ENCODE measurements at places on chromosomes 5 and 9.

DNA sequence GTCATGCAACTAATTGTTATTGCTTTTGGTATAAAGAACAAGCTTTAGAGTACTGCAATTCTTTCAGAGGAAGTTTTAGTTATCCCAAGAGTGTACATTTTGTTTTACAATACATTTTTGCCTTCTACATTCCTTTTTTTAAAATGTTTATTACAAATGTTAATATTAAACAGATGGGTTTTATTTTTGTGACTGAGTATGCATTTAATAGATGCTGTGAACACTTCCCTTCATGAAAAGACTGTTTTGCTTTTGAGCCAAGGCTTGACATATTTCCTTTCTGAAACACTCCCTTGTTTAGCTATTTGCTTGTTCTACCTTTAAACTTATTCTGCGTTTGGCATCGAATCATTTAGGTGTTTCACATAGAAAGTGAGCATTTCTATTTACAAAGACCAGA, 14.8 kb upstream of the ZNF474 start:
- no peak for DNase-seq

DNA sequence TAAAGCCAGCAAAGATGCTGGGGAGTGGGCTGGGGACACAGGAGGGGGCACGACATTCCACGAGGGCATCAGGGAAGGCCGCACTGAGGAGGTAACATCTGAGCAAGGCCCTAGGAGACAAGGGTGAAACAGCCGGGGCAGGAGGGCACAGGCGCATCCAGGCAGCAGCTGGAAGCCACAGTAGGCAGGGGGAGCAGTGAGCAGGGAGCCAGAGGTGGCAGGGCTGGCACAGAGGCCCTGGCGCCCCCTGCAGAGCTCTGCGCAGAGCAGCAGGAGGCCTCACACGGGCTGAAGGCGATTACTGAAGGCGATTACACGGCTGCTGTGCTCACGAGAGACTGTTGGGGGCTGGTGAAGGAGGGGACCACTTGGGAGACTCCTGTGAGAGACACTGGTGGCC, 15.4 kb downstream of the LMAN2 start:
- DNase-seq = no peak

GRCh38 chr5:155080721-155081120, 67.2 kb downstream of the KIF4B start:
- no peak for DNase-seq

GRCh38 chr9:75775166-75775565, 115.3 kb upstream of the PCSK5 start:
- no peak for DNase-seq

DNA sequence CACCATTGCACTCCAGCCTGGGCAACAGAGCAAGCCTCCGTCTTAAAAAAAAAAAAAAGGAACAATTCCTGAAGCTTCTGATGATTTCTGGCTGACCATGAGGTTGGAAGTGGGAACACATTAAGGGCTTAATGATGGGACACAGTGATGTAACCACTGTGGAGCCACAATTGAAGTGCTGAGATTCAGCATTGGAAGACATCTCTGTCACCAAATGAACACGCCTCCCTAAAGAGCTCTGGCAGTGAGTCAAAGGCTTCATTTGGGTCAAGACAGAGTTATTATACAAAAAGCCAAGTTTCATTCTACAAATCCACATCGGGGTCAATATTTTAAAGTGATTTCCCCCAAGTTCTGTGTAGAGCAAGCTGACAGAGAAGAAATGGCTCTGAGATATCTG, 4.5 kb upstream of the S1PR3 start:
- DNase-seq = no peak

- peak; percentile 37 for DNase-seq
These were observed 42.9 kb downstream of the OLFM1 start for GRCh38 chr9:135130207-135130976.

GRCh38 chr5:36450229-36451014, 148.7 kb upstream of the RANBP3L start:
- DNase-seq = peak; percentile 61

- peak; percentile 16 for DNase-seq
These were observed 161.4 kb downstream of the GIN1 start for GRCh38 chr5:102958481-102959011.

DNA sequence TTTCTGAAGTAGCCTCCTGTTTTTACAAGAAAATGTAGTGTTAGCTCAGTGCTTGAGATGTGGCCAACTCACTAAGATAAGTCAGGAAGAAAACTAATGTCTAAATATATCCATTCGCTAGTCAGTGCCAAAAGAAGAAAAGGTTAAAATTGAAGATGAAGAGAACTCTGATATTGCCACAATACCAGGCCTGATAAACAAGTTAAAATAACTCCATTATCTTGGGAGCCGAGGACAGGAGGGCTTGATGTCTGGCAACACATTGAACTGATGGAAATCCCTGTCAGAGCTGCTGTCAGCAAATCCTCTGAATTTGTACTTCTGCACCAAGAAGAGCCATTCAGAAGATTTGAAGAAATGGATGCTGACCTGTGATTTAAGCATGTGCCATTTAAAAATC, 103.4 kb downstream of the LRRC70 start:
- DNase-seq = no peak

- no peak for DNase-seq
These were observed 20.6 kb downstream of the CLPTM1L start for GRCh38 chr5:1324301-1324700.

- DNase-seq = peak; percentile 70
These were observed 9.1 kb upstream of the KIF12 start for GRCh38 chr9:114108016-114108833.

DNA sequence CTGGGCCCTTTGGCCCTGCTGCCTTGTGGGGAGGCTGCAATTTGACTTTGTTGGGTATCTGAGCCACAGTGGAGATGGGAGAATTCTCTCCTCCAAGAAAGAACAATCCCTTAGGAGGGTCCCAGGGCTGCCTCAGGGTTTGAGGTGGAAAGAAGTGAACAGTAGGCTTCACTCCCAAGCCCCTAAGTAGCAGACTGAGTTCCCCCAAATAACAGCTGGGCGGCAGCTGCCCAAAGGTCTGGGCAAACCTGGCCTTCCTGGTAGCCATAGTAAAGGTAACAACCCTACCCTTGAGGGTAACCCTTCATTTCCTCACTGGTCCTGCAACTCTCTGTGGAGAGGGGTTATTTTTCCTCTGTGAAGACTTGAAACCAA, 746 bp downstream of the RGS3 start:
- DNase-seq = no peak

- no peak for DNase-seq
These were observed 23.7 kb downstream of the SPATA31D1 start for GRCh38 chr9:82012276-82012675.

- no peak for DNase-seq
These were observed 188.9 kb downstream of the NSG2 start for GRCh38 chr5:174234388-174234787.

DNA sequence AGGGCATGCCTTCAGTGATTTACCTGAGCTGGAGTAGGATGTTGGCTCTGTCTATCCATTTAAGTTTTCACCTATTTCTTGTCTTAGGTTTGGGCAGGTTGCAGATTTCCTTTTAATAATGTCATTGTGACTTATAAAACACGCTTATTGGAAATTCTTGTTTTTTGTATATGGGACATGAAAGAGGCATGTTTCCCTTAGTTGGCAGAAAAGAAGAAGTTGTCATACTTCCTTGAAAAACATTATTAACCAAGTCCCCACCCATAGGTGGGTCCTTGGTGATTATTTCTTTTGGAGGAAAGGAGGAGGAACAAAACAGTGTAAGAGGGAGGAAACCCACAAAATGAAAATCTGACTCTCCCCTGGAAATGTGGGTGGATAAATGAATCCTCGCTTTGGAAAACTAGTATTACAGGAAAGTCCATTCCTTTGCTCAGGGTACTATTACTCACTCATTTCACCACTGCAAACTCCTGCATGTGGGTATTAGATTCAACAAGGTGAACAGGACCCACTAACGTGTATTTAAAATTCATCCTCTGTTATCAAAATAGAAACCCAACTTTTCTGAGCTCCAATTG, 9.3 kb downstream of the CER1 start:
- peak; percentile 66 for DNase-seq

- no peak for DNase-seq
These were observed 20.1 kb downstream of the STK10 start for GRCh38 chr5:172167895-172168294.

- DNase-seq = peak; percentile 46
These were observed 4.1 kb downstream of the PAX5 start for GRCh38 chr9:37029776-37030610.

DNA sequence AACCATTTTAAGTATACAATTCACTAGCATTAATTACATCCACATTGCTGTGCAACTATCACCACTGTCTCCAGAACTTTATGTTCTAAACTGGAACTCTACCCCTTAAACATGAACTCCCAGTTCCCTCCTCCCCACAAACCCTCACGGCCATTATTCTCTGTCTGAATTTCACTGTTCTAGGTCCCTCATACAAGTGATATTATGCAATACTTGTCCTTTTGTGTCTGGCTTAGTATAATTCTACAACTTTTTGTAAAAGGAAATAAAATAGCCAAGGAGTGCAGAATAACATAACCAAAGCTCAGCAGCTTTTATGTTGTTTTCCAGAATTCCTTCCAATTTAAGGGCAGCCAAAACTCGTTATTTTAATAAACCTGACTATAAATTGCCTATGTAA, 53.2 kb downstream of the NAA35 start:
- no peak for DNase-seq

- peak; percentile 16 for DNase-seq
These were observed 109.8 kb upstream of the NFIL3 start for GRCh38 chr9:91533382-91533781.

DNA sequence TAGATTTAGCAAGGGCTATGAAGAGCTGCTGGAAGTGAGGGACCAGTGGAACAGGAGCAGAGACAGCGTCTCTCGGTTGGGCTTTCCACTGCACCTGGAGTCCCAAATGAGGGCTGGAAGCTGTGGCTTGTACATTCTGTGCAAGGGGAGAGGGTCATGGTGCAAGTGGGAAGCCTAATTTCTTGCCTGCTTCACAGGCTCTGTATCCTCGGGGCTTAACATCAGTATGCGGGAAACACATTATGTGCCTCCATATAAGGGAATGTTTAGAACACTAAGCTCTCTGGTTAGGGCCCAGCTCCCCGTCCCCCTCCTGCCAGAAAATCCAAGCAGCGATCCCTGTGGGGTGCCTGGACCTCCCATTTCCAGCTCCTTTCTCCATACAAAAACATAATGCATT, 89.0 kb upstream of the NIPAL4 start:
- DNase-seq = no peak

DNA sequence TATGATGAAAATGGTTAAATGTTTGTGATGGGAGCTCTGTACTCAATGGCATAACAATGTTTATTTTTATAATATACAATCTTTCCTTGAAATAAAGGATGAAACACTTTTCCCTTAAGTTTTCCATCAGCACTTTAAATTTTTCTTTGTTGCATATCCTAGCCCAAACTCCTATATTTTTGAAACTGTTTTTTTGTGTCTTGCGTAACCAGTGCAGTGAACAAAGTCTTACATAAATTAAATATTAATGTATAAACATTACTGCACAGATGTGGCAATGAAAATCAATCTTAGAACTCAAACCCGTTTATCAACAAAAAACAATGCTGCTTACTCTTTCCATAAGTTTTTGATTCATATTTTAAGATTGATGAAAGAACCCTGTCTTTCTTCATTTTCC, 34.1 kb upstream of the IL31RA start:
- DNase-seq = no peak

DNA sequence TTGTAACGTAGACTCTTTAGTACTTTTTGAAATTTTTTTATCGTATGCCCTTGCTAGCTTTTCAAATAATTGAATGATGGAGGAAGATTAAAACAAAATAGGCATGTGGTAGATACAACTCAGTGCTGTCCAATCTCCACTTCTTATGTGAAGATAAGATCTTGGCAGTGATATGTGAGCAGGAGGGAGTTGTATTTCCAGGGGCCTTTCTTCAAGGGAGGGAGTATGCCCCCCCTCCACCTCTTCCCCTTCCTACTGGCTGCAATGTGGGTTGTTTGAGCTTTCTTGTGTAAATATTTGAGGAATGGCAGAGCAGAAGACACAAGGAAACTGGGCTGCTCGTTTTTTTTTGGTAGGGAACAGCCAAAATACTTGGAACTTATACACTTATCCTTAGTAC, 374.9 kb downstream of the PSAT1 start:
- DNase-seq = no peak

DNA sequence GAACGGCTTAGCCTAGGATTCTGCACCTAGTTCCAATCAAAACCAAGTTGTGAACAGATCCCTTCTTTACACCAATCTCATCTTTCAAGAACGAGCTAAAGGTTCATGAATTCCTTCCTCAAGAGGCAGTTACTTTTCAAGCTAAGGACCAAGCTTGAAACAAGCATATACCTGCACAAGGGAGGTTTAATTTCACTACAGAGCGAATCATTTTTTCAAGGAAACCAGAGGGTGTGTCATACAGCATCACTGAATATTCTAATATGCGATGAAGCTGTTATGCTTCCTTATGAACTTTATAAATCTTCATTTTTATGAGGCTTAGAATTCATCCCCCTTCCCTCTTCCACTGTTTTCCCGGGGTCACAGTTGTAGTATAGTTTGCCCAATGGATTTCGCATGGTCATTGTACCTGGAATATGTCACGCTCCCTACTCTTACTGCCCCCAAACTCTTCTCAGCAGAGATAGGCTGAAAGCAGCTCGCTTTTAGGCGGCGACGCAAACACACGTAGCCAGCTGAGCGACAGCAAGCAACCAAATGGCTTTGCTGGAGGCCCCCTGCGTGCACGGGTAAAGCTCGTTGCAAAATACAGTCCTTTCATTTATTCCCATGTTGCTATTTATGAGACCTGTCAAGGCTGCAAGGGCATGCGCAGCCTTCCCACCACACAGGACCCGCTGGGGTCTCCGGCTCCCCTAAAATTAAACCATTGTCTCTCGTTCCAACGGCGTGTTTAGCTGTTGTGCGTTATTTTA, 832 bp downstream of the LMBRD2 start:
- peak; percentile 55 for DNase-seq

GRCh38 chr5:32272746-32273145, 40.0 kb downstream of the MTMR12 start:
- DNase-seq = no peak

GRCh38 chr5:149391524-149391923, 12.4 kb upstream of the IL17B start:
- no peak for DNase-seq

- peak; percentile 26 for DNase-seq
These were observed 17.1 kb downstream of the MTREX start for GRCh38 chr5:55324815-55325418.

DNA sequence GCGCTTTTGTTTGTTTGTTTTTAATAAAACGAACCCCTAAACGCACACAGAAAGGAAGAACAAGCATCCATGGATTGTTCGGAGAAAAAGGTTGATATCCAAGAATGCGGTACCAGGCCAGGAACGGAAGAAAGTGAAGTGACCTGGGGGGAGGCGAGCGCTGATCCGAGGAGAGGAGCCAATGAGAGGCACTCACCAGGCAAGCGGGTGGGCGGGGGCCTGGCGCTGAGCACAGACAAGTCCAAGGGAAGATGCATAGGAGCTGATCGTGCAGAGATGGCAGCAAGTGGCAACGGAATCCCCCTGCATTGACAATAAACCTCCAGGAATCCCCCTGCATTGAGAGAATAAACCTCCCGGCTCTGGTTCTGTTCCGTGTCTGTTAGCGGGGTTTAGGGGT, 8.4 kb downstream of the OBP2B start:
- no peak for DNase-seq
